Inflammatory macrophage treated with lipopolysaccharide for 1 hour (primary cell): ENCODE measurements at places on chromosomes 11 and 22.

- DNase-seq, result no peak
These were observed 379.2 kb downstream of the SHANK2 start for GRCh38 chr11:70872955-70873735.

- DNase-seq, result peak; percentile 75
These were observed 2.5 kb upstream of the NPAS4 start for GRCh38 chr11:66418168-66418985.

- DNase-seq, result no peak
These were observed 525 bp downstream of the CSDC2 start for GRCh38 chr22:41561335-41561734.

GRCh38 chr11:65422633-65423515 is at the start of gene NEAT1:
Gene NEAT1, plus strand, starts transcription at chr11:65422798.
- DNase-seq, result peak; percentile 99

DNA sequence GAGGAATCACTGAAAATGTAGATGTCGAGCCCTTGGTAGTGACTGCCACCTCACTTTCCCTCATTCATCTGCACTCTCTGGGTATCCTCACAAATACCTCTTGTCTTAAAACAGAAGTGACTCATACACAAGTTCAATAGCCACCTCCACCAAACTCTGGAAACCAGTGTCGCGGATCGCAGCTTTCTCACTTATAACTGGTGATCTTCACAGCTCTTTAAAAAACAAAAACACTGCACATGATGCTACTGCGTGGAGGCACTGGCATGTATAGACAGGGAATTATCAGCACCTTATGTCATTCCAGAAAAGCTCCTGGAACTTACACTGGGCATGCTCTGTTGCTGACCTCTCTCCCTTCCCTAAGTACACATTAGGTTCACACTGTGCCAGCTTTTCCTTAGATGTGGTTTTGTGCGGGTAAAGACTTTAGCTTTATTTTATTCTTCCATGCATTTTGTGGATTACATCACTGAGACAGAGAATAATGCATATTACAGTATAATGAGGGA is 425.5 kb upstream of the CADM1 start:
- no peak for DNase-seq

DNA sequence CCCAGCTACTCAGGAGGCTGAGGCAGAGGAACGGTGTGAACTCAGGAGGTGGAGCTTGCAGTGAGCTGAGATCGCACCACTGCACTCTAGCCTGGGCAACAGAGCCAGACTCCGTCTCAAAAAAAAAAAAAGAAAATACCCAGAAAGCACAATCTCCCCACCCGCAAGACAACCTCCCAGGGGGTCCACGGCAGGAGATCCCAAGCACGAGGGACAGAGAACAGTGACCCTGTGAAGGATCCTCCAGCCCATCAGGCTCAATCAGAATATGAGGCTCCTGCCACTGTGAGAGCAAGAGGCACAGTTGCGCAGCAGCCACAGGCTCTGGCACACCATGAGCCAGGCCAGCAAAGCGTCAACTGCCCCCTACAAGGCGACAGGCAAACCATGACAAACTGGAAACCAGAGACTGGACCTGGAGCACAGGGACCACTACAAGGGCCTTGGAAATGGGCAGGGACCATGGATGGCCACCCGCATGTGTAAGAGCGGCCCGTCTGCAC is 164.8 kb upstream of the GRK3 start:
- DNase-seq, result no peak

- DNase-seq, result no peak
These were observed 39.3 kb upstream of the APLNR start for GRCh38 chr11:57276169-57276970.

DNA sequence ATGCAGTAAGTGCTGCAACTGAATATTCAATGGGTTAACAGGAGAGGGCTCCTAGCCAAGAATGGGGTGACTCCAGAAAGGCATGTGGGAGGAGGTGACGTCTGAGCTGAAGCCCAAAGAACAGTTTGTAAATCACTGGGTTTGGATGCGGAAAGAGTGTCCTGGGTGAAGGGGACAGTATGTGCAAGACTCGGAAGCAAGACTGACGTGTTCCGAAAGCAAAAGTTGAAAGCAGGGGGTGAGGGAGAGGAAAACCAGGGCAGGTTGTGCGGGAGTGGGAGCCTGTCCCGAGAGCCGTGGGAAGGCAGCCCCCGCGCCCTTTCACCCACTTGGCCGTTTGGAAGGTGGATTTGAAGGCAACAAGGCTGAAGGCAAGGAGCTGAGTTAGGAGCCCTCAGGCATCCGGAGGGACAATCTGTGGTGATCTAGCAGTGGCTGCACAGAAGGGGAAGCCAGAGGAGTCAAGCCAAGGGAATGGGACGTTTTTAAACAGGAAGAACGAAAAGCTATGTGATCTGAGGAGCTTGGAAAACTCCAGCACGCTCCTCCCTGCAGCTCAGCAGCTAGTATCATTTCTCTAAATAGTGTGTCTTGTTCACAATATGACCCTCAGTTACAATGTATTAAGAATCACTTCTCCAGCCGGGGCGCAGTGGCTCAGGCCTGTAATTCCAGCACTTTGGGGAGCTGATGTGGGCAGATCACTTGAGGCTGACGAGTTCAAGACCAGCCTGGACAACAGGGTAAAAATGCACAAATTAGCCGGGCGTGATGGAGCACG is 7.7 kb downstream of the SLC25A18 start:
- DNase-seq, result no peak

GRCh38 chr11:129333873-129334272 is 41.8 kb upstream of the BARX2 start:
- DNase-seq, result no peak

GRCh38 chr11:93744669-93745004 is 3.2 kb downstream of the C11orf54 start:
- no peak for DNase-seq

- peak; percentile 29 for DNase-seq
These were observed 79.0 kb downstream of the TTC28 start for GRCh38 chr22:28600546-28601143.

DNA sequence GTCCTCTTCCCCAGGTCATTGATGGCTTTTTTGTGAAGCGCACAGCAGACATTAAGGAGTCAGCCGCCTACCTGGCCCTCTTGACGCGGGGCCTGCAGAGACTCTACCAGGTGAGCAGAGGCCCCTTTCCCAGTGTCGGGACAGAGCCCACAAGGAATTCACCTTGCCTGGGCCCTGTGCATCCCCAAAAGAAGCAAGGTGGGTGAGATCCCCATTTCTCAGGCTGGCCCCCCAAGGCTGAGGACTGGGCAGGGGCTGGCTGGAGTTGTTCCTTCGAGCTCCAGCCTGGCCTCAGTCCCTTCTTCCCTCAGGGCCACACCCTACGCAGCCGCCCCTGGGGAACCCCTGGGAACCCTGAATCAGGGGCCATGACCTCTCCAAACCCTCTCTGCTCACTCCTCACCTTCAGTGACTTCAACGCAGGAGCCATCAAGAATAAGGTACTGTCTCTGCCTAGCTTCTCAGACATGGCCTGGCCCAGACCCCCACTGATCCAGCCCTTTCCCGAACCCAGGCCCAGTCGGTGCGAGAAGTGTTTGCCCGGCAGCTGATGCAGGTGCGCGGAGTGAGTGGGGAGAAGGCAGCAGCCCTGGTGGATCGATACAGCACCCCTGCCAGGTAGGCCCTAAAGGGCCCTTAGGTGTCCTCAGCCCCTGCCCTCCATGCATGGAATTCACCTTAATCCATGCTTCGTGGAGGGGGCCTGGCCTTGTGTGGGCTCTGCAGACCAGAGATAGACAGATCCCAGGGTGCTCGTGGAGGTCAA is 4.7 kb downstream of the MUS81 start:
- no peak for DNase-seq

DNA sequence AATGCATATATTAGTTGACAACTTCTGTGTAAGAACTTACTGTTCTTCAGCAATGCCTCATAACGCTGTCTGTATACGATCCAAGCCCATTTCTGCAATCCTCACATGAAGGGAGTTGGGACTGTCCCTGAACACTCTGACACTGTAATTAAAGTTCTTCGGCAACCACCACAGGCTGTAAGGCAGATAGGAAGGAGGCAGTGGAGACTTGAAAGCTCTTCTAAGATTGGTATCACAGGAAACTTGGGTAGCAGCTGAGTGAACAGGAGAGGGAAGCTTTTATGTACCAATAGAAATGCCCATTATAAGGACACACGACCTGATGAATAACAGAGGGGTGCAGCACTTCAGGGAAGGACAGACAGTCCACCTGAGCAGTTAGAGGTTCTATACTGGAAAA is 12.0 kb upstream of the GAB2 start:
- DNase-seq, result peak; percentile 80

- DNase-seq, result no peak
These were observed 105.1 kb downstream of the FBXO7 start for GRCh38 chr22:32579529-32580220.

DNA sequence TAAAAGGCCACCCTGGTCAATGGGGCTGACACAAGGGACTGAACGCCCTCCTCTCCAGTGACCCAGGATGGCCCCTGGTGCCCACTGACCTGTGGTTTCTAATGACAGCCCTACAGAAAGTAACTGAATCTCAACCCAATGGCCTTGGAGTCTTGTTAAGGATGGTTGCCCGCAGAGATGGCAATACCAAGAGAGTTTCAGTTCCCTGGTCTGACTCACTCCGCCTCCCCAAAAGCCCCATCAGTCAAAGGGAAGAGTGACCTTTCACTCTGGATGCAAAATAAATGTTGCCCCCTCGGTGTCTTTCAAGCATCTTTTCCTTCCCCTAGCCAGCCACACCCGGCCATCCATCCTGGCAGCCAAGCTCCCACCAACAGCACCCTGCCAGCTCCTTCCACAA is 57.7 kb upstream of the ISX start:
- no peak for DNase-seq

GRCh38 chr22:43848366-43849171 is 13.7 kb downstream of the SULT4A1 start:
- DNase-seq, result no peak

GRCh38 chr22:40603088-40603605 is 33.4 kb downstream of the MRTFA start:
- no peak for DNase-seq

- DNase-seq, result no peak
These were observed 594.7 kb downstream of the METTL15 start for GRCh38 chr11:28702871-28703270.

DNA sequence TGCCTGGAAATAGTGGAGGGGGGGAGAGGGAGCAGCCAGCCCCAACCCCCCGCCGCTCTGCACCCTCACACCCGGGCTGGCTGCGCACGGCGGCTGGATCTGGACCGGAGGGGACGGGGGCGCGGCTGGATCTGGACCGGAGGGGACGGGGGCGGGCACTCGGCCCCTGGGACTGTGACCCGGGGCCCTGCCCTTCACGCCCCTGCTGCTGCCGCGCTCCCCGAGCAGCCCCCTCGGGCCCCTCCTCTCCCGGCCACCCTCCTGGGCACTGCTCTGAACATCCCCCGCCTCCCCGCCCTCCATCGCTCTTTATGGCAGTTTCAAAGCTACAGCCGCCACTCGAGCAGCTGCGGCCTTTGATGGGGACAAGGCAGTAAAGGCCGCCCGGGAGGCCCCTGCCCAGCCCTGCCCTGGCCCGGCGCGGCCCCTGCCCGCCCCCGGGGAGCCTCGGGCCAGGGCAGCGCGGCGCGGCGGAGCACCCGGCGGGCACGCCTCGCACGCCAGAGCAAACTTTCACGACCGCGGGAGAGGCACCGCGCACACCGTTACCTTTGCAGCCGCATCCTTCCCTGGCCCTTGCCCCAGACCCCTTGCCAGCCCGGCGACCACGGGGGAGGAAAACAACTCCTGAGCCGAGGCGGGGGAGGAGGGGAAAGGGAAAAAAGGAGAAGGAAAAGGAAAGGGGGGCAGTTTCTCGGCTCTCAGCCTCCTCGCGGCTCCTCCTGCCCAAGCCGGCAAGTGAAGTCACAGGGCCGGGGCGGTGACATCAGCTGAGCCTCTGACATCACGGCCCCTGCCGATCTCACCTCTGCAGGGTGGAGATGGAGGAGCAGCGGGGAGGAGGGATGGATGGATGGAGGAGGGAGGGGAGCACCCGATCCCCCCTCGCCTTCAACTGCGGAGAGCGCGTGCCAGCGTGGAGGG is 13.1 kb upstream of the TCF20 start:
- no peak for DNase-seq

DNA sequence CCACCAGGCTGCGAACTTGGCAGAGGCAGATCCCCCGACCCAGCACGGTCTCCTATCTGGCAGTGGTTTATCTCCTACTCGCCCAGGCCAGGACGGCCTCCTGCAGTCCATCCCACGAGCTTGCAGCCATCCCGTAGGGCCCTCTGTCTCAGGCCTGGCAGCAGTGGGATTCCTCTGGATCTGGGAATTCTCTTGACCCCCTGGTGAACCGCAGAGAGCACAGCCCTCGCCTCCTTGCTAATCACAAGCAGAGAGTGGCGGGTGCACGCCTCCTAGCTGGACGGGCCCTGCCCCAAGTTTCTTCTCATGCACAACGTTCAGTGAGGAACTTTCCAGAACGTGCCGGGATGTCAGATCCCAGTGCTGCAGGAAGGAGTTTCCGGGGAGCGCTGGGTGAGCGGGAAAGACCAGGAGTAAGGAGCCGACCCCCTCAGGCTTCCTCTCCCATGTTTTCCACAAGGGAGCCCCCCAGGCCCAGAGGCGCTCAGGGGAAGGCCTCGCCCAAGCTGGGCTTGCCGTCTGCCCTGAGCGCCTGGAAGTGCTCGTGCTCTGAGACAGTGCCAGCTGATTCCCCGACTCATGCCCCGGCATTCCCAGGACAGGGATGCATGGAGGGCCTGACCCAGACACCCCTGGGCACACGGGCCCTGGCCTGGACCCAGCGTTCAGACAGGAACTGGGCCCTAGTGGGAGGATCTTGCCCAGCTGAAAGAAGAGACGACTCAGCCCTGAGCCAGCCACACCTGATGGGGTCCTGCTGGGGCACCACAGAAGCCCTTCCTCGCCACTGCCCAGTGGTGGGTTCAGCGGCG is 24.6 kb downstream of the IGF2 start:
- DNase-seq, result no peak

- DNase-seq, result no peak
These were observed 301.3 kb upstream of the TENM4 start for GRCh38 chr11:79742176-79742575.

DNA sequence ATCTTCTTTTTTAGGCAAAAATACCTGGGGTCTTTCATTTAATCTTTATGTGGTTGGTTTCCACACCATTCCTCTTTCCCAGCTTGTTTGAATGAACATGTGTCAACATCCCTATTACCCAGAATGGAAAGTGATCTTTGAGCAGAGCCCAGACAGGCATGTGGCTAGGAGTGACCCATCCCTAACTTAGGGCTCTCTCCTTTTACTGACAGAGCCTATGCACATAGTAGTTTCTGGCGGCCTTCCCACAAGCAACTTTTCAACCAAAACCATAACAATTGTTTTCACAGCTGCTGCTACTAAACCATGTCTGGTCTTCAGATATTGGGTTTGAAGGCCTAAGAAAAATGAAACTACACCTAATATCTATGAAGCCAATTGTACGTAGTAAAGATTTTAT is 107.5 kb downstream of the TENM4 start:
- DNase-seq, result no peak
